ENCODE measurements at places on chromosomes 7 and 10.

DNA sequence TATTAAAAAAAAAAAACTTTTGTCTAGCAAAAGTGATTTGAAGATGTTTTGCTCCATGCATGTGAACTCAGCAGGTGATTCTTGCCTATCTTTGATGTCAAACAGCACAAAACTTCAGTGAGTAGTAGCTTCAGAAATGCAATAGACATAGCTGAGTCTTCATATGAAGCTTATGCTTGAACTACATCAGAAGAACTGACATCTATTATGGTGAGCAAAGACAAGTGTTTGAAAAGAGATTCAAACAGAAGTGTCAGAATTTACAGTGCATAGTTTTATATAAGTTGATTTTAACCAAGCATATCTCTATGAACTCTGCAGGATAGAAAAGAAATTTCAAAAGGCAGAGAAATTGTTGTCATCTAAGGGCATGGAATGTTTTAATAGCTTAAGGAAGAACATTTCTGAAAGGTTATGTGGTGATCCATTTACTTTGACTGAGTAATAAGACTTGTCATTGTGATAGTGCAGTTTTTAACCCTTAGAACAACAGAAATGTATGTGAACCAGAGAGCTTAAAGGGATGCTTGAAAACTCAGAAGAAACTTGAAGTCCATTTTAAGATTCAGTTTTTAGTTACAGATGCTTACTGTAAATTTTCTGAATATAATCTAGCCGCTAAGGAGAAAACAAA is 351.4 kb downstream of the MDFIC start:
- DNase-seq, result no peak

GRCh38 chr10:24419066-24419465 is 210.1 kb downstream of the KIAA1217 start:
- no peak for DNase-seq

GRCh38 chr7:101875283-101875846 is 57.9 kb downstream of the CUX1 start:
- no peak for DNase-seq

- DNase-seq, result no peak
These were observed 165.5 kb downstream of the NOC3L start for GRCh38 chr10:94197241-94197640.

- DNase-seq, result no peak
These were observed 36.8 kb downstream of the CLRN3 start for GRCh38 chr10:127855976-127856375.

DNA sequence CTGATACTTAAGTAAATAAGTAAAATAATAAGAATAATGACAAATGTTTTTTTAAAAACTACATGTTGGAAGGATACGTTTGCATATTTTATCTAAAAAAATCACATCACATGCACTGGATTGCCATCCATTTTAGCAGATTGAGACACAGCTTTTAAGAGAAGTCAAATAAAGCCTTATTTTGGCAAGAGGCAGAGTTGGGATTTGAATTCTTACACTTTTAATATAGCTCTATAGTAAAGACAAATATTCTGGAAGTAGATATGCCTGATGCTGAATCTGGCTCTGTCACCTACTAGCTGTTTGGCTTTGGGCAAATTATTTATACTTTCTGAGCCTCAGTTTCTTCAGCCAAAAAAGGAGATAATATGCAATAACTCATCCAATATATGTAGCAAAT is 386.4 kb downstream of the ETV1 start:
- no peak for DNase-seq

GRCh38 chr7:24504836-24505235 is 68.4 kb upstream of the PALS2 start:
- no peak for DNase-seq

DNA sequence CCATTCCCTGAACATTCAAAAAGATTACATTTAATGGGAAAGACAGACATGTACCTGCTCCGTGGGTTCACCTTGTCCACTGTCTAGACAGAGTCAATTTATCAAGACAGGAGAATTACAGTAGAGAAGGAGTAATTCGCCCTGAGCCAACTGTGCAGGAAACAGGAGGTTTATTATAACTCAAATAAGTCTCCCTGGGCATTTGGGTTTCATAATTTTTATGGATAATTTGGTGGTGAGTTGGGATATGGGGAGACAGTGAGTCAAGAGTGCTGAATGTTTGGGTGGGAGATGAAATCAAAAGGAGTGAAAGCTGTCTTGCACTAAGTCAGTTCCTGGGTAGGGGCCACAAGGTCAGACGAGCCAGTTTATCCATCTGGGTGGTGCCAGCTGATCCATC is 165.9 kb upstream of the NAMPT start:
- DNase-seq, result no peak

- peak; percentile 16 for DNase-seq
These were observed 625 bp downstream of the RP9 start for GRCh38 chr7:33108554-33109004.

DNA sequence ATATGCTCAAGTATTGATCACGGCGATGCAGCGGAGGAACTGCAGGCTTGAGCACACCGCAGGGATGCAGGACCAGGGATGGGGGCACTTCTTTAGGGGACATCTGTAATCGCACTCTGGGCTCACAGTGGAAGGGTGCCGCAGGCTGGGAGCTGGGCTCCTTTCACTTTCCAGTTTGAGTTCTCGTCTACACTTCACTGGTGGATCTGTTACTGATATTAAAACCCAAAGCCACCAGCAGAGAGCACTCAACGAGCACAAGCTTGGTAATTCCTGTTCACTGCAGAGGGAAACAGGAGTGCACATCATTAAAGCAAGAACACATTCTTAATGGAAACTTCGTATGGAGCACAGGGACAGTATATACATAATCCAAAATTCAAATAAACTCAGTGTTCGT is 91.3 kb downstream of the PARD3 start:
- no peak for DNase-seq

DNA sequence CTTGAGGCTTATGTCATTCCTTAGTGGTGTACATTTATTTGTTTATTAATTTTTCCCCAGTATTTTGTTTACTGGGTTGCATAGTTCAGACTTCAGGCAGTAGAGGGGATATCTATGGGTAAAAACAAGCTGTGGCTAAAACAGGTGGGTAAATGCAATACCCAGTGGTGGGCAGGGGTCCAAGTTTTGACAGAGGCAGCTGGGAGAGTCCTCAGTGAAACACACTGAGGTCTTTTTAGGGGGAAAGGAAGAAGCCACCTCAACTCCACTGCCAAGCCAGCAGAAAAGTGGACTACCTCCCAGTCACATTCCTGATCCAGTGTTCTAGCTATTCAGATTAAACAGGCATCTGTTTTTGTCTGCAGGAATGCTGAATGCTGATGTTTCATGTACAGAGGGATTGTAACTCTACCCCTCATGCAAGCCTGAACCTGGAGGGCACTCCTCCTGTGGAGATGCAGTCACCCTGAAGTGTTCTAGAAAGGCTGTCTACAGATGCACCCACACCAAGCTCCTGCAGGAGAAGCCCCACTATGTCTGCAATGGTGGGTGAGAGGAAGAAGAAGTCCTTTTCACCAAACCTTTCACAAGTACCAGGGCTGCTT is 757.8 kb downstream of the INHBA start:
- no peak for DNase-seq

DNA sequence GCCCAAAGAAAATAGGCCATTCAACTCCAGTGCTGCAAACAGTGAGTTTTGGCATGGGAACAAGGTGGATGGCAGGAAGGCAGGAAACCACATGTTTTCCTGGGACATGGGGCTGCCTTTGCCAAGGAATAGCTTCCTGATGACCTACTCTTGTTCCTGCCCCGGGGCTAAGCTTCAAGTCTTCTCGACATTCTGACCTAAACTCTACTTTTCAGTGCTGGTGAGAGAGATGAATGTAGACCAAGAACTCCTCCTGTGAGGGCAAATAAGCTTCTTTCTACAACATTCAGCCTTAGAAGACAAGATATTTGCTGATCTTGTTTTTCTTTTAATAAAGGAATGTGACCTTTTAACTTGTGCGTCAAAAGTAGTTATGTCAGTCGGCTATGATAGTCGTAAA is 199.0 kb downstream of the GPR37 start:
- DNase-seq, result no peak

- no peak for DNase-seq
These were observed 498.0 kb upstream of the ZMIZ1 start for GRCh38 chr10:78570633-78571235.

- no peak for DNase-seq
These were observed 15.5 kb downstream of the HIF1AN start for GRCh38 chr10:100551196-100551595.

DNA sequence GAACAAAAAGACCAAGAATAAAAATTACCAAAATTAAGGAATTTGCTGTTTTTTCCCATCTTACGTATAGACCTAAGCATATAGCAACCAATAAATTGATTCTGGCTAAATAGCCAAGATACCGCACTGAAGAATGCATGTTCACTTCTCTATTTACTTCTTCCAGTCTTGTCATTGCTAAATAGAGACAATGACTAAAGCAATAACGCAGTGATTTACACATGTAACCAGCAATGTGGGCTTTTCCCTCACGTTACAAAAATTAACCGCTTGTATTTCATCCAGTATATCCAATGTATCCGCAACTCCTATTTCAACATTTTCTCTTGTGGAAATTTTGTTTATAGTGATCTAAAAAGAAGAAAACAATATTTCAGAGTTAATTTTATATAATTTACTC is 5.6 kb downstream of the TMEM168 start:
- DNase-seq, result no peak

DNA sequence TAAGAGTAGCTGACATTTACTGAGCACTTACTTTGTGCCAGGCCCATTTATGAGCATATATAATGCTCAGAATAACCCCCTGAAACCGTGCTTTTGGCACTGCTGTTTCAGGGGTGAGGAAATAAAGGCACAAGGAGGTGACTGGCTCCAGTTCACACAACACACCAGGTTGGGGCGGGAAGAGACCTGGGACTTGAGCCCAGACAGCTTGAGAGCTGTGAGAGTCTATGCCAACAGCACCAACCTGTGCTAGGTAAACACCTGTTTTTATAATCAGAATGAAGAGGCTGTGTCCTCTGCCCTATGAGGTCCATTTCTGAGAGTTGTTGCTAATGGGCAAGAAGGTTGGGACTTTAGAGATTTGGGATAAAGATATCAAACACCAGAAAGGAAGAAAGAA is 8.8 kb upstream of the AZGP1 start:
- no peak for DNase-seq

DNA sequence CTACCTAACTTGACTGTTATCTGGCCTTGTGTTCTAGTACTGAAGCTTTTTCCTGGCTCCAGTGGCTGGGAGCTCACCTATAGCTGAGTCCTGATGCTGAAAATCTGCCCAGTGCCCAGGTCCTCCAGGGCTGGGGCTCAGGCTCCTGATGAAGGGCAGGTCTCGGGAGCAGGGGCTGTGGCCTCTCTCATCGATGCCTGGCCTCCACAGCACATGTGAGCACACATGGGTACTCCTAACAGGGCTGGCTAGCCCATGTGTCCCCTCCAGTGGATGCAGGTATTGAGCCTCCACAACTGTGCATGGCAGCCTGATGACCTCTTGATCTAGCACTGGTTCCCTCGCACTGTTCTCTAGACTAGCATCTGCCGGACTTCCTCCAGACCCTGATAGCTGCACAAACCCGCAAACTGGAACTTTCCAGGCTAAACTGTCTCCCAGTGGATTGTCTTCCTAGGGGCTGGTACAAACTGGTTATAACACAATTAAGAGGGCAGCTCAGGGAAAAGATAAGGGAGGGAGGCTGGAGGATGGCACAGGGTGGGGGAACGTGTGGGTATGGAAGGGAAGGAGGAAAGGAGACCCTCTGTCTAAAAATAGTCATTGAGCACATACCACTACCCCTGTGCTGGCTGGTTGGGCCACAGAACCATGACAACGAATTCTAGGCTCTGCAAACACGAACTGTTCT is 35.1 kb downstream of the PLAC9 start:
- no peak for DNase-seq

DNA sequence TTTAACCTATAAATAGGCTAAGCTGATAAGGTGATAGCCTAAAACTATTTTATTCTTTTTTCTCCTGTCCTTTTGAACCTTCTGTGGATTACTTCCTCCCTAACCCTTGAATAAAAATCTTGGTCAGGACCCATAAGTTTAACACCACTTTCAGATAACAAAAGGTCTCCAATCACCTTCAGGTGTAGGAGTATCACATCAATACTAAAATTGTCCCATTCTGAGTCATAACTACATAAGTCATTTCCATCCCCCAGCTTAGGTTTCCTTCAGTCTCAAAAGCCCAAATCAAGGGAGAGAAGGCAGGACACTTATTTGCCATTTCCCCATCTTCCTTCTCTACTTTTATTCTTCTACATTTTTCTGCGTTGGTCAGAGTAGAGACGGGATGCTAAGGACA is 56.9 kb upstream of the WNT16 start:
- DNase-seq, result no peak

- DNase-seq, result no peak
These were observed 11.2 kb upstream of the GRID1 start for GRCh38 chr10:86377797-86378146.

GRCh38 chr10:91156196-91156595 is 64.3 kb upstream of the PCGF5 start:
- no peak for DNase-seq

GRCh38 chr7:90119178-90119971 is 34.9 kb upstream of the STEAP1 start:
- no peak for DNase-seq

GRCh38 chr7:148540041-148540738 is 50.4 kb upstream of the C7orf33 start:
- DNase-seq, result no peak

GRCh38 chr10:87842220-87842641 is 21.1 kb downstream of the KLLN start:
- no peak for DNase-seq

- DNase-seq, result no peak
These were observed 11.0 kb upstream of the NDUFB2 start for GRCh38 chr7:140685407-140686087.

DNA sequence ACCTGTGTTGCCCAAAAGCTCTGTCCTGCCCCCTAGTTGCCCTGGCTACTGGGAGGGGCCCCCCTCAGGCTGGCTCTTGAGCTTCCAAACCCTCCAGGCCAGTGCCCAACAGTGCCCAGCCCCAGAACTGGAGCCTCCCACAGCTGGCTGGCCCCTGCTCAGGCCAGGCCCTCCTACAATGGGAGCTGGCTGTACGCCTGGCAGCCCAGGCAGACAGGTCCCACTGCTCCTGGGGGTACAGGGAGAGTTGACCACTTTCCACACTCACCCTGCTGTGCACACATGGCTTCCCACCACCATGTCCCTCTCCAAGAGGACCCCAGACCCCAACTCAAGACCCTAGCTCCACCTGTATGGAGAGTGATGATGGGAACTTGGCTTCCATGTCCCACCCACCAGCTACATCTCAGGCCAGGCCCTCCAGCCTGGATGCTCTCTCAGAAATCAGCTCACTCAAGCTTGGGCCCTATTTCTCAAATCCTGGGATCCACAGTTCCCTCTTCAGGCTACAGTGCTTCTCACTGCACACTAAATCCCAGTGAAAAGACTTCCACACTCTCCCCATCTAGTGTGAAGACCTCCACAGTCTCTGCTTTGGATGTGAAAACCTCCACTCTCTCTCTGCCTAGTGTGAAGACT is 92.6 kb downstream of the OAT start:
- DNase-seq, result no peak

- DNase-seq, result no peak
These were observed 31.1 kb upstream of the ING3 start for GRCh38 chr7:120919466-120919865.
